Transverse colon (tissue), 4 donors: ENCODE measurements at places on chromosomes 6 and 20.

GRCh38 chr6:24778121-24778520 is 3.4 kb downstream of the GMNN start:
- no peak for DNase-seq

- DNase-seq, result no peak
These were observed 702.7 kb downstream of the EYS start for GRCh38 chr6:65004283-65004682.

DNA sequence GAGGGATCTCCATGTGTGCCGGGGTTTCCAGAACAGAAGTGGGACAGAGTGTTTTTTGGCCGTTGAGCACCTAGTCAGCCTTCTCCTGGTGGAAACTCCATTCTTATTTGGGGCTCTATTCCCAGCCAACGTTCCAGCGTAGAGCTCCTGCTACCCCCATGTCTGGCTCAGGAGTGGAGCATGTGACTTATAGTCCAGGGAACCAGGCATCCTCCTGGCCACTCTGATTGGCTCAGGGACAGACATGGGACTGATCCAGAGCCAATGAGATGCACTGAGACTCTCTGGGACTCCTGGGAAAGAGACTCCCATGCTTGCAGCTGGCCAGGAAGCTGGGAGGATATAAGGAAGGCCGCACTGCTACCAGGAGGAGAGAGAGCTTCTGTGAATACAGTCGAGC is 87.1 kb downstream of the SULF2 start:
- DNase-seq, result no peak

- no peak for DNase-seq
These were observed 122.3 kb upstream of the TMEM181 start for GRCh38 chr6:158437571-158437970.

DNA sequence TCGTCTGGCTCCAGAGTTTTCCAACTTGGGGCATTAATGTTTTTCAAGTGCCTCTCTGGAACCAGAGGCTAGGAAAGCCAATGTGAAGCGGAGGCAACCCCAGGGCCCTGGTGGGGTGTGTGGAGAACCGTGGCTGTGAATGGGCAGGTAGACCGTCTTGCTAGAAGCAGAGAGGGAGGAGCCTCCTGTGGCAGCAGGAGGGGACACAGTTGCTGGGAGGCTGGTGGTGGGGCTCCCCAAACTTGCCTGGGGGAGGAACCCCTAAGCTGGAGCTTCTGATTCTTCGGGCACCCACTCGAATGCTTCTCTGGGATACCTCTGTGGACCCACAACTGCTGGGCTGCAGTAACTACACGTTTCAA is 65.3 kb upstream of the APCDD1L start:
- no peak for DNase-seq

GRCh38 chr6:45759472-45759810 is 256.2 kb downstream of the CLIC5 start:
- DNase-seq, result no peak

GRCh38 chr20:63740627-63741353 is 1.2 kb downstream of the SLC2A4RG start:
- DNase-seq, result peak; percentile 93

DNA sequence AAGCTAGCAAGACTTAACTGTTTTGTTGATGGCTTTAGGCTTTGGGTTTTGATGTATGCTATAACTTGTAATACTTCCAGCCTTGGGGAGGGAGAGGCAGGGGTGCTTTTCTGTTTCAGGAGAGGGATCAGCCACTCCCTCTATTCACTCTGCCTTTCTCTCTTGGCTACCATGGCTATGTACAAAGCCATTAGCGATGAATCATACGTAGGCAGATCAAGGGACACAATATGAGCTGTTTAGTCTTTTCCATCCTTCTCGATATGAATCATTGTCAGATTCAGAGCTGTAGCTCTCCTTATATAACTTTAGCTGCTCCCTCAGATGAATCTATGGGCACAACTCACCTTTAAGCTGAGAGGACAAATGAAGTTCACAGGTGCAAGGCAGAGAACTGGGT is 230.6 kb downstream of the TSHZ2 start:
- no peak for DNase-seq

DNA sequence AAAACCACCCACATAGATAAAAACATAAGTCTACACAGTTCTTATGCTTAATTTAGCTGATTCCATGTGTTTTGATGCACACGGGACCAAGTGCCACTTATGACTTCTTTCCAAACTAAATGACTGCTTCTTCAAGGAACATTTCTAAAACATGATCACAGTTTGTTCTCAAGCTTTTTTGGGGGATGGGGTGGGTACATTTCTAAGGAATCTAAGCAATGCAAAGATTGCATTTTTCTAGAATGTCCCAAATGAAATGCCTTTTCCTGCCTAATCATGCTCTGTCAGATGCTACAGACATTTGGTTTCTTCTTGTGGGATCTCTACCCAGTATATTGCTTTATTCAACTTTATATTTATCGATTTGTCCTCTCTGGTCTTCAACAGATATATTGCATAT is 496.8 kb upstream of the JAG1 start:
- DNase-seq, result no peak

- peak; percentile 31 for DNase-seq
These were observed 27.9 kb downstream of the FOXO3 start for GRCh38 chr6:108588586-108588985.

DNA sequence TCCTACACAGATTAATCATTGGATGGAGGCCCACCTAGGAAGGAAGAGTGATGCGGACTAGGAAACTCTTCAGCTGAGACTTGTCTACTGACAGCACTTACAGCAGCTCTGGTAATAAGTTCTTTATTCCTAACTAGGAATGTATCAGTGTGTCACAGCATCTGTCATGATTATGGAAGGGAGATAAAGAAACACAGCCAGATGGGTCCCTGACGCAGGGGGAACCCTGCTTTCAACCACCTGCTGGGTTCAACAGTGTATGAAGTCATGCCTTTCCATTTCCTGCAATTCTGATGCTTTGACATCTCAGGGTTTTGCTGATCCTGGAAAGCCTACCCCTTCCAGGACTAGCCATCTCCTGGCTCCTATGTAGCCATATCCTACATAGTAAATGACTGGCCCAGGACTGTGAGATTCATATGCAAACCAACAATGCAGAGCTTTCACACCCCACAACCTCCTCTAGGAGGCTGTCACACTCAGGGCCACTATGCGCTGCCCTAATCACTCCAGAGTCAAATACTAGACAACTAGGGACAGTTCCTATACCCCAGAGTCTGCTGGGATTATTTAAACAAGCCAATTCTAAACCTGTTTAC is 29.0 kb upstream of the MANEA start:
- DNase-seq, result no peak

DNA sequence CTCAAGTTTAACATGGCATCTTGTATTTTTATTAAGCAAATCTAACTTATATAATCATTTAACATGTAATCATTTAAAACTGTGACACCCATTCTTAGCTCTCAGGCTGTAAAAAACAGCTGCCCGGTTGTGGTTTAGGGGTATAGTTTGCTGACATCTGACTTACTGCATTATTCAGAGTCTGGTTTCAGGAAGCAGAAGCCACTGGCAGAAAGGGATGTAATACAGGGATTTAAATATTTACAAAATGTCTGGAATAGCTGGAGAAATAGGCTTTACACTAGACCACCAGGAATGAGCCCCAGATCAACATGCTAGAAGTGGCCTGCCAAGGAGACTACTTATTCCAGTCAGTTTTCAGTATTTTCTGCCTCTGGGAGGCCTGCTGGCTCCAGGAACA is 421.1 kb downstream of the CD109 start:
- no peak for DNase-seq

DNA sequence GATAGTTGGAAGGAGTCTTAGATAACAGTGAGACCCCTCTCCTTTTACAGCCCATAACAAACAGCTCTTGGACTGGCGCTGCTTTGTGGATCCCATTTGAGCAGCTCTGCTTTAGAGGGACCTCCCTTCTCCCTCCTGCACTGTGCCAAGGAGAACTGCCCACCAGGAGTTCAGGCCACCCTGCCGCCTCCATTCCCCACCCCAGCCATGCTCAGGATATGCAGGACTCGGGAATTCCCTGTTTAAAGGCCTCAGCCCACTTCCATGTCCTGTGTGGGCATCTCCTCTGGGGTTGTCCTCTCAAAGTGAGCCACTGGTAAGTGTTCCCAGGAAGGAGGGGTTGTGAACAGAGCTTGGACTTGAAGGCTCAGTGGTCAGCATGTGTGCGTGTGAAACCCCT is 312.6 kb upstream of the RNF24 start:
- DNase-seq, result no peak

GRCh38 chr6:143112084-143112768 is 51.5 kb downstream of the AIG1 start:
- no peak for DNase-seq

GRCh38 chr20:1757606-1758512 is 100.3 kb upstream of the SIRPG start:
- no peak for DNase-seq

GRCh38 chr6:107491138-107491609 is 1.3 kb downstream of the SOBP start:
- peak; percentile 55 for DNase-seq

DNA sequence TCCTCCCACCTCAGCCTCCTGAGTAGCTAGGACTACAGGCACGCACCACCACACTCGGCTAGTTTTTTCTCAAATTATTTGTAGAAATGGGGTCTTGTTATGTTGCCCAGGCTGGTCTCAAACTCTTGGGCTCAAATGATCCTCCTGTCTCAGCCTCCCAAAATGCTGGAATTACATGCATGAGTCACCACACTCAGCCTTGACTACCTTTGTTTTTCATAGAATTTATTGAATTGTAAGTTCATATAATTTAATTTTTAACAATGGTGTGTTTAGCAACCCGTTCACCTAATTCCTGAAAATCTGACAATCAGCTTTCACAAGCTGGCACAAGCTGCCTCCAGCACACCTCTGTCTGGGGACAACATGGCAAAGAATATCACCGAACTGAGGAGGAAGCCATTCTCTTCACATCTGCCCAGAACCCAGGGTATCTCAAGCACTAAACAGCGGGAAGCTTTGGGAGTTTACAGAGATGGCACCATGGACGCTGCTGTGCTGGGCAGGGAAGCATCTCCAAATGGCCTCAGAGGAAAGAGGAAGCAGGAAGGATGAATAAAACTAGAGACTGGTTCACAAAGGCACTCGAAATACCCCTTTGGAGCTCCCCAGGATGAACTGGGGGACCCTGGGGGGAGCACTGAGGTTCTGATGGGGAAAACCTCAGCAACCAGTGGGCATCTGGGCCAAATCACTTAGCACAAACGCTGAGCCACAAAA is 2.9 kb downstream of the RIPOR3 start:
- DNase-seq, result no peak

GRCh38 chr20:4550740-4551139 is 171.0 kb upstream of the PRND start:
- DNase-seq, result no peak

GRCh38 chr6:48701572-48701971 is 590.6 kb upstream of the PTCHD4 start:
- no peak for DNase-seq

GRCh38 chr6:115882174-115882573 is 178.5 kb downstream of the FRK start:
- DNase-seq, result no peak

GRCh38 chr6:24910961-24911725 is 24.6 kb downstream of the RIPOR2 start:
- peak; percentile 31 for DNase-seq
